ENCODE measurements at places on chromosomes 2 and 18.

DNA sequence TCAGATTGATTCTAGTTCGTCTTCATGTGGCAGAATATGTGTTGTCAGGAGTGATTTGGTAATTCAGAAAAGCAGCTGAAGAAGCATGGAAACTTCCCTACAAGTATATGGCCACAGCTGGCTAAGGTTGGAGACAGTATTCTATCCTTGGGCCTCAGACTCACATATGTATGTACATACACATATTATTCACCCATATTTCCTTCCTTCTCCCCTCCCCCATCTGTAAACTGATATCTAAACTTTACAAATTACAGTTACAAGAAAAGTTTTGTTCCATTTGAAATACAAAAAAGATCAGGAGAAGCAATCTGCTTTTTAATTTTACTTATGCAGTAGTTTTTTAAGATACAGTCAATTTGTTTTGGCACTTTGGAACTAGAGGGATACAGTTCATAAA lies 3.1 kb downstream of the SP3 start:
- DNase-seq, result no peak

GRCh38 chr2:204289066-204289465 lies 256.2 kb upstream of the PARD3B start:
- DNase-seq, result no peak

DNA sequence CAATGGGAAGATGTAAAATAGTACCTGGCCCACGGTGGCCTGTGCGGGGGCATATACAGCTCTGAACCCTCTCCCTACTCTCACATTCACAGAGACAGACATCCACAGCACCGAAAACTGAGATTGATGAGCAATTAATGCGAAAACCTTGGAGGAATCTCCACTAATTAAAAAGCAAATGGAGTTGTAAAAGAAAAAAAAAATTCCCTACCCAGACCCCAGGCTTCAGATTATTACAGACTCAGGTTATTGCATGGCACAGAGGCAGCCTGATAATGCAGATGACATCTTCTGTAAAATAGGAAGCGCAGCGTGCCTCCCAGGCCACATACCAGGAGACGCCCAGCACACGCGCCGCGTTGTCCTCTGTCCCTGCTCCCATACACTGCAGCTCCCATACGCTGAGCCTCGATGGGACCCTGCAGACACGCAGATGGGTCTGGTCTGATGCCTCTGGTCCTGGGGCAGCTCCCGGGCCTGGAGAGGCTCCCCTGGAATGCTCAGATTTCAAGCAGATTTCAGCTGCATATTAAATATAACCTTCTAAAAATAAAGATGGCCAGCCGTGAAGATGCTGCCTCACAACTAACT lies 496.1 kb upstream of the MYT1L start:
- DNase-seq, result no peak

DNA sequence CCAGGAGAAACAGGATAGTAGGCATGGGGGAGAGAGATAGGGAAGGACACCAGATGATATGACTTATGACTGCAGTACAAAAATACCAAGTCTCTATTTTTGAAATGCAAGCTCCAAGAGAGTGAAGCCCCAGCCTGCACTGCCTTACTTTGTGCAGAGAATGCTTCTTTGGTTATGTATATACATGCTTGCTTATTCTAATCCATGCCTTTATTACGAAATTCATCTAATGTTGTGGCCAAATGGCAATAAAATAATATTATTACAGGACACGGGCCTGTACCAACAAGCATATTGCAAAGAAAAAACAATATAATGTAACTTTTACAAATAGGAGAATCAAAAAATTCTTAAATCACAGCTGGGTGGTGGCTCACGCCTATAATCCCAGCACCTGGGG lies 110.8 kb downstream of the BCL11A start:
- DNase-seq, result no peak

DNA sequence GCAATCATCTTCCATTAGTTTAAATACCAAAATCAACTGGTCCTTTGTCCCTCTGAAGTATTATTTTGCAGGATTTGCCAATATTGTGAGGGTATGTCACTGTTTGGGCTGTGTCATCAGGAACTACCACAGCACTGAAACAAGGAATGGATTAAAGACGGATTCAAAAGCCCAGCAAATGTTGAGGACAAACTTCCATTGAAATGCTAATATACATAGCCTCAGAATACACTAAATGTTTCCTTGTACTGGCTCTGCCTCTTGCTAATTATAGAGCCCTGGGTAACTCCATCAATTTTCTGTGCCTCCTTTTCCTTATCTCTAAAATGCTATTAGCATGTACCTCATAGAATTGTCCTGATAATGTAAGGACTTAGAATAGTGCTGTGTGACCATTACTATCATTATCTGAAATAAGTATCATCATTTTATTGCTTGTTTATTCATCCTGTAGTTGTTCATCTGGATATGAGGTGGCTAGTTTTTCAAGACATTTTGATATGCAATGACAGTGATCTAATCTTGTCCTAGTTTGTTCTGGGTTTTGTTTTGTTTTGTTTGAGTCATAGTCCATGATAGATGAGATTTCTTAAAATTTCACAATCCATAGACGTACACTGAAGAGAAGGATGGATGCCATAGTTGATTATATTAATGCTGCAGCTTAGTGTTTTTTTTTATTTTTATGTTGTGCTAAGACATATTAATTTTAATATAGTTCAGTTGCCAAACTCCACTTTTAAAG lies 333.4 kb upstream of the KCNH7 start:
- DNase-seq, result no peak

GRCh38 chr2:120541972-120542670 lies 193.5 kb upstream of the GLI2 start:
- DNase-seq, result no peak

GRCh38 chr2:207142461-207142860 lies 23.3 kb downstream of the KLF7 start:
- no peak for DNase-seq

GRCh38 chr2:205731583-205731981 lies 49.3 kb downstream of the NRP2 start:
- DNase-seq, result no peak

DNA sequence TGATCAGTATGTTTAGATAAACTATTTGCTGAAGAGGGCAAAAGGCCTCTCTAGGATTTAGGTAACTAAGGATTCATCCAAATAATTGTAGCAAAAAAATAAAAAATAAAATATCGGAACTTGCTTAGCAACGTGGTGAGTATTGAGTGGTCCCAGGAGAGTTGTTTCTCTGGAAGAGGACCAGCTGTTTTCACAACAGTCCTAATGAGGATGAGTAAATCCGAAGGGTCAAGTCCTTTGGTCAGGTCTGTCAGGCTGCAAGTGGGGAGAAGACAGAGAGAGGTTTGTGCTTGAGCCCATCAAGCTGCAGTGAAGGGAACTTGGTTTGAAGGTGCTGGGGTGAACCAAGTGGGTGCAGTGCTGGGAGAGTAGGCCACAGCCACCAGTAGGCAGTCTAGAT lies 539.2 kb downstream of the SLC4A3 start:
- no peak for DNase-seq

DNA sequence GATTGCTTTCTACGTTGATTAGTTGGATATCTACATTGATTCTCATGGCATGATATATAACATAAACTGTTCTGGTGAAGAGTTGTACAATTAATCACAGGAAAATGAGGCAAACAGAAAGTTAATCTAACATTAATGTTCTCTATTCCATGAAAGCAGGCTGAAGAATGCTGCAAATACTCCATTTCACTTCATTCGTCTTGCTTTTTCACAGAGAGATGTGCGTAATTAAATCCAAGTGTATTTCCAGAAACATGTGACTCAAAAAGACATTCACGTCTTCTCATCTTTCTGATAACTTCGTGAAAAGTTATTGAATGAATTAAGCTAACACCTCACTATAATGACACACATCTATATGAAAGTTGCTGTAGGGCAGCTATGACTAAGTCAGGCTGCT lies 1471.5 kb downstream of the DPP10 start:
- DNase-seq, result no peak
